Activated naive CD8-positive, alpha-beta T cell treated with anti-CD3 and anti-CD28 coated beads for 36 hours (primary cell): ENCODE measurements at places on chromosomes 12 and 14. TPM values are rescaled to one million over a fixed set of nuclear protein-coding genes. Genes with fewer than 3 reads are reported as not detected.

- DNase-seq: no peak
These were observed 94.4 kb downstream of the KIF21A start for GRCh38 chr12:39348523-39348922.

GRCh38 chr12:56080556-56081138 is 682 bp downstream of the ERBB3 start:
- DNase-seq: no peak

GRCh38 chr12:92769124-92769901 is 66.5 kb downstream of the PLEKHG7 start:
- no peak for DNase-seq

Gene C3AR1
- 2.6 TPM for total RNA-seq

Gene TTC8
- total RNA-seq: 4.8 TPM

DNA sequence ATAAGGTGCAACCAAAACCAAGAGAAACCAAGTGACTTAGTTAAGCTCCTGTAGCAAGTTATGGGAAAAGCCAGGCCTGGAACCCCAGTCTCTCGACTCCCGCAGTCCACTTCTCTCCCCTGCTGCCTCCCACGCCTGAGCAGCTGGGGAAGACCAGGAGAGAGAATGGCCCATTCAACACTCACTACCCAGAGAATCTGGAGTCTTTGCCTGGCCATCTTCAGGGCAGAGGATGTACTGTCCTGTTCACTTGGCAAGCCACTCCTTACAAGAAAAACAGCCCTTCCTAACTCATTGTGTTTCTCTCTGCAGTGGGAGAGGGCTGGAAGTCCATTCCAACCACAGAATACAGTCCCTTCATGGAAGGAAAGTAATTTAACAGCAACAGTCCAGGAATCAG is 1.8 kb downstream of the PITPNM2 start:
- DNase-seq: no peak

DNA sequence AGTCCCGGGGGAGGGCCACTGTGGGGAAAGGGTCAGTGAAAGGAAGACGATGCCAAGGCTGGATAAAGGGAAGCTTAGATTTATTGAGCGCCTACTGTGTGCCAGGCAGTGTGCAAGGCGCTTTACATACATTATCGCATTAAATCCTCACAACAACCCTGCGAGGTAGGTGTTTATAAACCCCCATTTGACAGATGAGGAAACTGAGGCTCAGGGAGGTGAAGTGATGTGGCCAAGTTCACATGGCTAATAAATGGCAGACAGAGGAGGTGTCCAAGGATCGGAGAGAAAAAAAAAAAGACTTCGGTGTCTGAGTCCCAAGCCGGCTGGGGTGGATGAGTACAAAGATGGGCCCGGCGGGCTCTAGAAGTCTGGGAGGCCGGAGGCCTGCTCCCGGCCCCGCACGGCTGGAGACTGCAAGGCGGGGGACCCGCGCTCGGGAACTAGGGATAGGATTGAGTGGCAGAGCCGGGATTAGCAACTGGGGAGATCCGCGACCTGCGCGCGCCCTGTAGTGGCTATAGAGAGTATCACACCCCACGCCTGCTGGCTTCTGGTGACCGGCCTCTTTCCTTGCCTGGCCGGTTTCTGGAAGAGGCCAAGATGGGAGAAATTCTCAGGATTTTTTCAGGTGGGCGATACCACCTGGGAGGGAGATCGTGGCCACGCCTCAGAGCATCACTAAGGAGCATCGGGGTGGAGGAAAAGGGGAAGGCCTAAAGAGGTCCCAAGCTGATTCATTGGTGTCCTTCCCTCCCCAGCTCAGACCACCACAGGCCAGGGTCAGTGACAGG is 3.9 kb downstream of the DDN start:
- peak; percentile 55 for DNase-seq

Gene EDDM3A
- total RNA-seq: not detected

DNA sequence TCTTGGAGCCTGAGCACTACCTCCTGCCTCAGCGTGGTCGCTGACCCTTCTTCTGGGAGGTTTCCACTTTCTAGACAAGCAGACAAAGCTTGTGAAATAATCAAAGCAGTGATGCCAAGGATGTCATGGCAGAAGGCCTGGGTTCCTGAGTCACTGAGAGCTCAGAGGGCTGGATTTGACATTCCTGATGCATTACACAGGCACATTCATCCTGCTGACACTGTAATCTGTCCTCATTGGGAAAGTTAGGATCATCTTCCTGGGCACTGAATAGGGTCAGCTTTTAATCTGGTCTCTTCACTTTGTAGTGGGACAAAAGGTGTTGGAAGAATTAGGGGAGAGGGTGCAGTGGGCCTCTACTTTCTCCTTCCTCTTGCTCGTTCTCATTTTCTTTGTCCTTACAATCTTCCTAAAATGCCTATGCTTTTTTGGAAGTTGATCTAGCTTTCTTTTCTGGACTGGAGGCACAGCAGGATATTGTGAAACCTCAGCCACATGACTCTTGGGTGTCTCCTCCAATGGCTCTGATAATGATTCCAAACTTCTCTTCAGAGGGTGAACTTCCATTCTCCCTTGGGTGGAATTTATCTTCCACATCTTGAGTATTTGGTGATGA is 29.6 kb downstream of the EEA1 start:
- no peak for DNase-seq

DNA sequence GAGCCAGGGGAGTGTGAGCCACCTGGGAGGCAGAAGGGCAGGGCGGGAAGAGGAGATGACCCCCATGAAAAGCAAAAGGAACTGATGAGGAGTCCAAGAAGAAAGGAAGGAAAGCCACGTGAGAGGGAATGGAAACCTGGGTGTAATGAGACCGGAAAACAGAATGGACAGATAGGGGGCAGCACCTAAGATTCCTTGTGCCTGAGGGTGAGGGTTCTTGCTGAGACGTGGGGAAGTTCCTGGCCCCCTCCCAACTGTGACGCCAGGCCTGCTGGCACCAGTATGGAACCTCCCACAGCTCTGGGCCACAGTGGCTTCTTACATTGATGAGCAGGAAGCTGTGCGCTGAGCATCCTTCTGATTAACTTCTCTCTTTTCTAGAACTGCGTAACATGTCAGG is 30.8 kb downstream of the TTC7B start:
- DNase-seq: no peak

GRCh38 chr14:97695456-97695981 is 898.3 kb downstream of the VRK1 start:
- no peak for DNase-seq

Gene COX8C
- not detected for total RNA-seq

DNA sequence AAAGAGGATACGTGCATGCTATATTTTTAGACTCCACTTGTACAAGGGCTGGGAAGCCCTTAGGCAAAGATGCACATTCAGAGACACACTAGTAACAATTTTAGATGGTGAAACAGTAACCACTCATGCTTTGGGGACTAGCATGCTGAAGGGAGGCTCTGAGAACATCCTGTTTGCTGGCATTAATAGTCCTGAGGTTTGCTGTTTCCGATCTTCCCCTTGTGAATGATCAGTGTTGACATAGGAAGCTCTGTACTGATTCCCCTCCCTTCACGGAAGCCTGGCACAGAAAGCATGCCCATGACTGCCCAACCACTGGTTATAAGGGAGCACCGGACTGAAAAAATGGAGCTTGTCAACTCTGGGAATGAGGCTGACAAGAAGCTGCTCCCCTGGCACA is 164.6 kb downstream of the GCH1 start:
- no peak for DNase-seq

Gene MTERF2
- total RNA-seq: 6.6 TPM

Gene OVCH1
- total RNA-seq: not detected

Gene PLEKHG7
- not detected for total RNA-seq

DNA sequence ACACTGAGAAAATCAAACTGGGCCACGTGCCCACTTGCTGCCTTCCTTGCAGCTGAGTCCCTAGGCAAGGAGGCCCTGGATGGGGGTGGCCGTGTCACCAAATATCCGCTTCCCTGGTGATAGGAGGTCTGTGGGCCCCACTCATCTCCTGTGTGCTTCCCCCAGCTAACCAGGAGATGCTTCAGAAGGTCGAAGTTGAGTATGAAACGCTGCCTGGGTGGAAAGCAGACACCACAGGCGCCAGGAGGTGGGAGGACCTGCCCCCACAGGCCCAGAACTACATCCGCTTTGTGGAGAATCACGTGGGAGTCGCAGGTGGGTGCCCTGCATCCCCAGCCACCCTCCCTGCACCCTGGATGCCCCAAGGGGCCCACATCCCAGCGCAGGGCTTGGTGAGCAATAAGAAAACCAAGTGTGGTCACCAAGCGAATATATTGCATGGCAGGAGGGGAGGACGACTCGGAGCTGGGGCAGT is 6.8 kb upstream of the SIVA1 start:
- DNase-seq: peak; percentile 25

GRCh38 chr12:112001576-112001975 is 11.4 kb downstream of the TMEM116 start:
- no peak for DNase-seq

- no peak for DNase-seq
These were observed 208.1 kb upstream of the NEDD1 start for GRCh38 chr12:96698965-96699364.

GRCh38 chr12:76109879-76110278 is 25.4 kb upstream of the NAP1L1 start:
- no peak for DNase-seq

DNA sequence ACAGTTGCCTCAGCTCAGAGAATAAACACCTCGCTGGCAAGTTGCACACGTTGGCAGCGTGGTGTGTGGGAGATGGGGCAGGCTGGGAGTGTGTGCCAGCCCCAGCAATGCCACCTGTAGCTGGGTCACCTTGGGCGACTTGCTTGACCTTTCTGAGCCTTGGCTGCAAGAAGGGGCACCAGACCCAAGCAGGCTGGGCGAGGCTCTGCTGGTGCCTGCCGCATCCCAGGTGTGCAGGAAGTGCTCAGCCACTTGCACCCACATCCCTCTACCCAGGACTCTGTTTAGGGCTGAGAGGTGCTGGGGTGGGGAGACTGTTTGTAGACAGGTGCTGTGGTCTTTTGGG is 629 bp downstream of the FAM181A start:
- no peak for DNase-seq

Gene TSPAN9
- total RNA-seq: 0.24 TPM
